ENCODE measurements at places on chromosomes 4 and X.

- DNase-seq = peak; percentile 62
Measured at GRCh38 chr4:127400731-127401346, 231.9 kb upstream of the INTU start.

DNA sequence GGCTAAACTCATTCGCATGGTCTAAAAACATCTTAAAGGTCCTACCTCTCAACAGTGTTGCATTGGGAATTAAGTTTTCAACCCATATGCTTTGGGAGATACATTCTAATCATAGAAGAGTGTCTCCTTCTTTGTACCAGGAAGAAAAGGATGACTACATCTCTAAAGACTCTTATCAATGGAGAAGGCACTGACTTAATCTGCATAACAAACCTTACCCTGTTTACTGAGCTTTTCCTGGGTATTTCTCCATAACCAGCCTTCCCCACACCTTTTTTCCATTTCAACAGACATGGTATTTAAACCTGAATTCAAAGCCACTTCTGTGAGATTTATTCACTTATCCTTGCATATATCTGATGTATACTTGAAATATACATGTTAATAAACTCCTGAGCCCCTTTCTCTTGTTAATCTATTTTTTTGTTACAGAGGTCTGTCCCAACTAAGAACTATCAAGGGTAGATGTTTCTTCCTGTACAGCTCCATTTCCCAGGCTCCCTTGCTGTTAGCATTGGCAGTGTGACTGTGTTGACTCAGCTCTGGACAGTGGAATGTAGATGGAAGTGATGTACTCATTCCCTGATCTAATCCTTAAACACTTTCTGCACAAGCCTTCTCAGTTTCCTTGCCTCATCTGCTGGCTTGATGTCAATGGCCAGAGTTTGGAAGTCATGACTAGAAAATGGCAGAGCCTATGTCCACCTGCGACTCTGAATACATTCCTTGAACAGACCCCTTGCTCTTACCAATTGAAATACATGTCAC is 148.9 kb upstream of the CPEB2 start:
- no peak for DNase-seq

DNA sequence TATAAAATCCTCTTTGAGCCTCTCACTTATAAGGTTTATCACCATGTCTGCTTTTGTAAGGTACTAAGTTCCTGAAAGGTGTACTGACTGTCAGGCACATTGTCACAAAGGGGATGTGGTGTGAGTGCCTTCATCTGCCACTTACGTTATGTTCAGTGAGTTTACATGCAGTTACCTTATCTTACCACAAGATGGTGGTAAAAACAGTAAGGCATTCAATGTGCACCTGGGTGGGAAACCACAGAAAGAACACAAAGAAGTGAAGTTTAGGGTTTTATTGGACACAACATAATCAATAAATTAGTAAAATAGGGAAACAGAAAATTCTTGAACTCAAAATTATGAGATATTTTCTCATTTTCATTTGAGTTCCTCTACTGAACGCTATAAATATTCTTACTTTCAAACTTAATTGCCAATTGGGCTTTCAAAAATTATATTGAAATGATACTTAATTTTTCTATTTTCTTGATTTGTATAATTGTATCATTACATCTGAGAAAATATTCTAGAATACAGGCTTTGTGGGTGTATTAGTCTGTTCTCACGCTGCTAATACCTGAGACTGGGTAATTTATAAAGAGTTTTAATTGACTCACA is 650.8 kb downstream of the PCDH7 start:
- no peak for DNase-seq

GRCh38 chr4:16938512-16939040 is 40.1 kb upstream of the LDB2 start:
- DNase-seq = no peak

DNA sequence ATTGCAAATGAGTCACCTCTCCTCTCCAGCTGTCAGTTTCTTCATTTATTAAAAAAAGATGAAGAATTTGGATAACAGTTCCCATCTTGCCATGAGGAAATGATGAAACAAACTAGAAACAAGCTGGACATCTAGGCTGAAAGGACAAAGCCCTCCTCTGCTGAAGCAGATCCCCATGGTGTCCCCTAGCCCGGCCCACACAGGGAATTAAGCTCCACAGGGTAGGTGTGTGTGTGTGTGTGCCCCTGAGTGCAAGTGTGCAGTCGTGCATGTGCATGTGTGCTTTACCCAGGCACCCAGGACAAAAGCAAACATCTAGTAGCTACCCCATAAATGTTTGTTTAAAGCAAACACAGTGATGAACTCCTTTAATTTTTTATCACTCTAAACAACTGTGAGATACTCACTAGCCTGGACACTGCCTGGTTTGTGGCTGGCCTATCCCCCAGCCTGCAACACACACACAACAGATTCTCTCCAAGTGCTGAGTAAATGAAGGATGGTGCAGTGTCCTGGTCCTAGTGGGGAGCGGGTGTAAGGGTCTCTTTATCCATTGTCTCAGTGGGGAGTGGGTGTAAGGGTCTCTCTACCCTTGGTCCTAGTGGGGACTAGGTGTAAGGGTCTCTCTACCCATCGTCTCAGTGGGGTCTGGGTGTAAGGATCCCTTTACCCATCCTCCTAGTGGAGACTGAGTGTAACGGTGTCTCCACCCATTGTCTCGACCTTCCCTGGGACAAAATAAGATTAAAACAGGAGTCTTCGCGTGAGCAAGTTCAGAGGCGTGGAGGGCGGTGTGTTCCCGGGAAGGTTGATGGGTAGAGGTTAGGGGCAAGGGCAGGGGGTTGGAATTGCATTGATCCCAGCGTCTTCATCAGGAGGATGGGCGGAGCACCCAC is 688 bp upstream of the EVC start:
- DNase-seq = no peak

- no peak for DNase-seq
Measured at GRCh38 chr4:27407616-27408015, 547.0 kb downstream of the STIM2 start.

DNA sequence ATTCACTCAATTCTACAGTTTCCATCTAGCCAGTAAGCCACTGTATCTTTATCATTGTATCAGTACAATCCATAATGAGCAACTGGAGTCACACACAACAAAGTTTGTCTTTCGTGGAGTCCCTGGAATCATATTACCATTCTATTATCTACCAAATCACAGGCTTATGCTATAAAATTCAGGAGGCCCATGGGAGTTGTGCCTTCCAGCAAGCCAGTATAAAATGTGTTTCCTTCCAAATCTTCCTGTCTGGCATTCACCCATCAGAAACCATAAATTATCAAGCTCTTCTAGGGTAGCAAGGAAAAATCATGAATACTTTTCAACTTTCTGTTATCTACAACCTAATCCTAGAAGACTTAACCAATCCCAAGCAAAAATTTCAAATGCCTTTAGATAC is 1383.3 kb upstream of the PCDH7 start:
- no peak for DNase-seq

DNA sequence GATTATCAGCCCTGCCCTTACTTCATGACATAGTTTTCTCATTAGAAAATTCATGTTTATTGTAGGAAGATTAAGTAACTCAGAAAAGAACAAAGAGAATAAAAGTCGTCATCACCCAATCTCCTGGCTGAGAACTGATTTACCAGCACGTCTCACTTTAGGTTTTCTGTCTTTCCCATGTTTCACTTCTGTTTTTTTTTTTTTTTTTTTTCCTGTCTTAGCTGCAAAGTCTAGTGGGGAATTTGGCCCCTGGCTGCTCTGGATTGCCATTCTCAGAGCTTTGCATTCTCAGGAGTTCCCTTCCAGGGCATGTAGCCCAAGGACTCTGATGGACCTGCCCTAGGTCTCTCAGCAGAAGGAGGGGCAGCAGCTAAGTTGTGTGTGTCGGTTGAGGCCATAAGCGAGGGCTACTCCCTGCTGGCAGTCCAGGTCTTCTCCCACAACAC is 57.8 kb downstream of the TMEM131L start:
- no peak for DNase-seq

- DNase-seq = no peak
Measured at GRCh38 chr4:94525993-94526728, 74.4 kb downstream of the PDLIM5 start.

DNA sequence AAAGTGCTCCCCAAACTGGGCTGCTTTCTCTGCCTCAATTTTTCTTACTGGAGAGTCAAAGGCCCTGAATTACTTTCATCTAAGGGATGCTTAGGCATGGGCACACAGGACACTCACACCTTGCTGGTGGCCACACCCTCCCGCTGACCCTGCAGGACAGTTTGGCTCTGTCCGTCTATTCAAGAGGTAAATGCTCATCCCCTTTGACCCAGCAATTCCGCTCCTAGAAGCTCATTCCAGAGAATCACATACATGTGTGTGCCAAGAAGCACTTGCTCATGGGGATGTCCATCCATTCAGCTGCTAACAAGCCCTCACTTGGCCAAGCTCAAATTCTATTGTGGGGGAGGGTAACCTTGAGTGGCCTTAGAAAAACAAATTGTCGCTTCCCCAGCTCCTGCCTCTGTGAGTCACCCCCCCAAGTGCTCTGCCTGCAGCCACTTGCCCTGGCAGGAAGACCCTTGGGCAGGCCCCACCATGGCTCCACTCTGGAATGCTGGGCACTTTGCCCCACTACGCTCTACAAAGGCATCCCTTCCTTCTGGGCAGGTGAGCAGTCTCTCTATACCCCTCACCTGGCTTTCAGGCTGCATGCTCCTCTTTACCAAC is 54.5 kb downstream of the HTRA3 start:
- no peak for DNase-seq

GRCh38 chrX:70769659-70770227 is 138.8 kb downstream of the TEX11 start:
- DNase-seq = no peak

DNA sequence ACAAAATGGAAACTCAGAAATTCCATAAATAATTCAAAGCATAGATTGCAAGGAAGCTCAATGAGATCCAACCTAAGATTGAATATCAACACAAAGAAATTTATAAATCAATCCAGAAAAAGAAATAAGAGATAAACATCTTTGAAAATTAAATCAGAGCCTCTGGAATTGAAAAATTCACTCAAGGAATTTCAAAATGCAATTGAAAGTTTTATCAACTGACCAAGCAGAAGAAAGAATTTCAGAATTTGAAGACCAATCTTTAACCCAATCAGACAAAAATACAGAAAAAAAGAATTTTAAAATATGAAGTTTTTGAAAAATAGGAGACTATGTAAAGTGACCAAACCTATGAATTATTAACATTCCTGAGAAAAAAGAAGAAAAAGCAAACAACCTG is 134.1 kb downstream of the GASK1B start:
- no peak for DNase-seq
